ENCODE measurements at places on chromosomes 16 and 17. TPM values are rescaled to one million over a fixed set of nuclear protein-coding genes. Genes with fewer than 3 reads are reported as not detected.

Gene COPS3
- total RNA-seq: 87.7 TPM

Gene CBX2
- total RNA-seq: 0.22 TPM

Gene BCL6B
- total RNA-seq: 0.13 TPM

Gene HS3ST6
- total RNA-seq: not detected

Gene EVPL
- 0.11 TPM for total RNA-seq

Gene GAS7
- total RNA-seq: 15.8 TPM

Gene SOST
- not detected for total RNA-seq

Gene EPN3
- total RNA-seq: not detected

Gene STARD3
- total RNA-seq: 25.1 TPM

Data from articular chondrocyte of knee joint (primary cell).